Skin of body (tissue), 3 donors: ENCODE measurements at places on chromosomes 5 and 9. TPM values are rescaled to one million over a fixed set of nuclear protein-coding genes. Genes with fewer than 3 reads are reported as not detected.

DNA sequence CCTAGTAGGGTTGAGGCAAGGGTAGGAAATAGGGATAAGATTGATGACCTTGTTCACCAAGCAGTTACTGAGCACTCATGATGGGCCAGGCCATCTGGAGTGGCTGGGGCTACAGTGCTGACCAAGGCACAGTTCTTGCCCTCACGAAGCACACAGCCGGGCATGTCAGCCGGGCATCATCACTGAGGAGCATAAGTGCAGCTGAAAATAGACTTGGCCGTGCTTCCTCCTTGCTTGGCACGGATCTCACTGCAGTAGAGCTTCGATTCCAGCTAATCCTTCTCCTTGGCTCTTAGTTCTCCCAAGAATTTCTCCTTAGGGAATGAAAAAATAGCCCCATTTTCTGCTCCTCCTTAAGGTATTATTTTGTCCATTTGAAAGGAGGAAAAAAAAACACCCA, 116.6 kb downstream of the NMUR2 start:
- no peak for DNase-seq

DNA sequence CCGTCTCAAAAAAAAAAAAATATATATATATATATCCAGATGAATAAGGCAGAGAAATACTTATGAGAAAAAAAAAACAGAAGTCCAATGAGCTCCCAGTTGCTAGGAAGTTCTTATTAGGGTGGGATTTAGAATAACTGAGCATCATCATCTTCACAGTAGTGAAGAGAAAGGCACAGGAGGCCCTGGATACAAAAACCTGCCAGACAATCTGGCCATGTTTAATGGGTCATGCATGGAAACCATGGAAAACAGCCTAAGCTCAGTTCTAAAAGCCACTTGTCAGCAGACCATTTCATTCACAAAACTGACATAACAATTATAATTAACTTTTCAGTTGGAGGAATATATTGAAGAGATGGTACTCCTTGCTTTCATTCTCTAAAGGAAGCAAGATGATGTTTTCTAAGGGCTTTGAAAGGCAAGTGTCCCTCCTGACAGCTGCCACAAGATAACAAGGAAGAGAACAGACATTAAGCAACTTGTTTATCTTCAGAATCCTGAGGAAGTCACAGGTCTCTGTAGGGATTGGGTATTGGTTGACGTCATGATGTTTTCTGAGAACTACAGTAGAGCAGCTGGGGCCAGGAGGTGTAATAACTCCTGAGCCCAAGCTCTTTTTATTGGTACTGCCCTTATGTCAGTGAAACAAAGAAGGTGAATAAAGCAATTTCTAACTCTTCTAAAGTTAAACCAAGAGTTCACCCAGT, 463.1 kb downstream of the DMAC1 start:
- no peak for DNase-seq

IFNA21 gene
- not detected for total RNA-seq

- DNase-seq: no peak
Measured at GRCh38 chr5:138600446-138600845, 25.2 kb upstream of the HSPA9 start.

GRCh38 chr5:36958612-36959011, 82.0 kb downstream of the NIPBL start:
- no peak for DNase-seq
